ENCODE measurements at places on chromosomes 12 and 14.

DNA sequence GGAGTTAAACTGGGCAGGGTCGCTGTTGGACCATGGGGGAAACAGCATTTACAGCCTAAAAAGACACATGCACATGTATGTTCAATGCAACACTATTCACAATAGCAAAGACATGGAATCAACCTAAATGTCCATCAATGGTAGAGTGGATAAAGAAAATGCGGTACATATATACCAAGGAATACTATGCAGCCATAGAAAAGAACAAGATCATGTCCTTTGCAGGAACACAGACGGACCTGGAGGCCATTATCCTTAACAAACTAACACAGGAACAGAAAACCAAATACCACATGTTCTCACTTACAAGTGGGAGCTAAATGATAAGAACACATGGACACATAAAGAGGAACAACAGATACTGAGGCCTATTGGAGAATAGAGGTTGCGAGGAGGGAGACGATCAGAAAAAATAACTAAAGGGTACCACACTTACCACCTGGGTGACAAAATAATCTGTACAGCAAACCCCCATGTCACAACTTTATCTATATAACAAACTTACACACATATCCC is 25.0 kb upstream of the SRP54 start:
- DNase-seq = no peak

DNA sequence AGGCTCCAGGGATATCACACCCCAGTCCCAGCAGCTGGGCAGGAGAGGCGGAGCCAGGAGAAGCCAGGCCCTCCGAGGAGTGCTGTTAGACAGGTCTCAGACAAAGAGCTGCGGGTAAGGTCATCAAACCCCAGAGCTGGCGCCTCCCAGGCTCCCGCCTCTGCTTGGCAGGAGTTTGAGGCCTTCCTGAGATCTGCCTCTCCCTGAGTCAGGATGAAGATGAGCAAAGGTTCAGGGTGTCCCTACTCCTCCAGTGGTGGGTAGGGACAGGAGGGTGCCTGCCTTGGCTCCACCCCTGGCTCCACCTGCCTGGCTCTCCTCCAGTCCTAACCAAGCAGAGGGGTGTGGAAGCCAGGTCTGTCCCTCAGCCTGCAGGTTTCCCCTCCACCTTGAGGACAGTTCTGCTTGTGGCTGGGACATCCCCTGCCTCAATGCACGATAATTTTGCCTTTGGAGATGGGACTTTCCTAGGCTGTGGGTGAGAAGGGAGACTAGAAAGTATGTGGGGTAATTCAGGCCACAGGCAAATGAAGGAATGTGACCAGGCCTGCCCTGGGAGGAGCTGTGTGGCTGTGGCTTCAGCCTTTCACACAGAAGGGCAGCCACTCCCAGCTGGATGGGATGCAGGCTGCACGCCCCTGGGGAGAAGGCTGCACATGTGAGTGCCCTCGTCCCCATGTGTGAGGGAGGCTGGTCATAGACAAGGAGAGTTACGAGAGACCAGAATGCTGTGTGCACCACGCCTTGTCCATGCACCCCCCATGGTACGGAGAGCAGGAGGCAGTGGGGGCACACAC is 2.2 kb downstream of the PLEKHG6 start:
- DNase-seq = no peak

GRCh38 chr14:76936483-76936882 is 92.0 kb downstream of the IRF2BPL start:
- DNase-seq = no peak

GRCh38 chr14:80867091-80867490 is 74.4 kb downstream of the CEP128 start:
- no peak for DNase-seq

GRCh38 chr14:102218688-102219087 is 79.0 kb downstream of the WDR20 start:
- DNase-seq = no peak

- no peak for DNase-seq
These were observed 53.3 kb upstream of the STXBP6 start for GRCh38 chr14:25103271-25103670.

DNA sequence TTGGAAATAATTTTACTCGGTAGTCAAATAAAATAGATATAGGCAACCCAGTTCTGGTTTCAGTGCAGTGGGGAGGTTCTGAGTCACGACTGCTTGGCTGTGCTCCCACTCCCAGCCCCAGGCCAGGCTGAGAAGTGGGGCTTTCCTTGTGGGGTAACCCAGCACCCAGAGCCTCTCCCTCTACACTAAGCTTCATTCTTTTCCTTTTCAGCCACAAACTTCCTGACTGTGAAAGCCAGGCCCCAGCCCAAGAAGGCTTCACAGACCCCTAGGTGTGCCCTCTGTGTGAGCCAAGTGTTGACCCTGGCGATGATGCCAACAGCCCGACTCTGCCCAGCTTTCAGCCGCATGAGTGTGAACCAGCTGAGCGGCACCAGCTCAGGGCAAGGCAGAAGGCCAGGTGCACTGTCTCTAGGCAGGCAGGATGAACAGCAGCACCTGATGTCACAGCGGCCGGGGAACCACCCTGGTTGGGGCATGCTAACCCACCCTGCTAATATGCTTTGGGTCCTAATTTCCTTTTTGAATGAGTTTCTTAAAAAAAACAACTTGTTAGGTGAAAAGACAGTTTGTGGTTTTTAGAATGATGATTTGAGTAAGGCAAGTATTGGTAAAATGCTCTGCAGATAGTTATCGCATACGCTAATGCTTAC is 42.2 kb upstream of the ATP23 start:
- DNase-seq = peak; percentile 86

DNA sequence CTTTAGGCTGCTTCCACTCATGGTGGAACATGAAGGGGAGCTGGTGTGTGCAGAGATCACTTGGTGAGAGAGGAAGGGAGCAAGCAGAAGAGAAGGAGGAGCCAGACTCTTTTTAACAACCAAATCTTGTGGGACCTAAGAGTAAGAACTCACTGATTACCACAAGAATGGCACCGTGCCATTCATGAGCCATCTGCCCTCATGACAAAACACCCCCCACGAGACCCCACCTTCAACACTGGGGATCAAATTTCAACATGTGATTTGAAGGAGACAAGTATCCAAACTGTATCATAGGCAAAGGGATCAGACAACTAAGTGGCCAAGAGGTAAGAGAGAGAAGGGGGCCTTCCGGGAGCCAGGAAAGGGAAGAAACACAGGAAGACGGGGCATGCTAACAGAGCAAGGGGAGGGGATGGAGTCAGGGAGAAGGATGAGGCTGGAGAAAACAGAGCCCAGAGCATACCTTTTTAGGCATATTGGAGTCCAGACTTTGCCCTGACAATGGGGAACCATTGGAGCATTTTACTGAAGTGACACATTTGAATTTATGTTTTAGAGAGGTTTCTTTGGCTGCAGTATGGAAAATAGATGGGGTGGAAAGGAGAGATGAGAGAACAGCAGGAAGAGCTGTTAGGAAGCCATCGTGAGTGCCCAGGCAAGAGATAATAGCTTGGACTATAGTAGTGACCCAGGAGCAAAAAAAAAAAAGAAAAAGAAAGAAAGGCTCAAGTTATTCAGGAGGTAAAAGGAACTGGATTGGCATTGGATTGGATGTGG is 204.4 kb upstream of the NUDT4 start:
- no peak for DNase-seq

DNA sequence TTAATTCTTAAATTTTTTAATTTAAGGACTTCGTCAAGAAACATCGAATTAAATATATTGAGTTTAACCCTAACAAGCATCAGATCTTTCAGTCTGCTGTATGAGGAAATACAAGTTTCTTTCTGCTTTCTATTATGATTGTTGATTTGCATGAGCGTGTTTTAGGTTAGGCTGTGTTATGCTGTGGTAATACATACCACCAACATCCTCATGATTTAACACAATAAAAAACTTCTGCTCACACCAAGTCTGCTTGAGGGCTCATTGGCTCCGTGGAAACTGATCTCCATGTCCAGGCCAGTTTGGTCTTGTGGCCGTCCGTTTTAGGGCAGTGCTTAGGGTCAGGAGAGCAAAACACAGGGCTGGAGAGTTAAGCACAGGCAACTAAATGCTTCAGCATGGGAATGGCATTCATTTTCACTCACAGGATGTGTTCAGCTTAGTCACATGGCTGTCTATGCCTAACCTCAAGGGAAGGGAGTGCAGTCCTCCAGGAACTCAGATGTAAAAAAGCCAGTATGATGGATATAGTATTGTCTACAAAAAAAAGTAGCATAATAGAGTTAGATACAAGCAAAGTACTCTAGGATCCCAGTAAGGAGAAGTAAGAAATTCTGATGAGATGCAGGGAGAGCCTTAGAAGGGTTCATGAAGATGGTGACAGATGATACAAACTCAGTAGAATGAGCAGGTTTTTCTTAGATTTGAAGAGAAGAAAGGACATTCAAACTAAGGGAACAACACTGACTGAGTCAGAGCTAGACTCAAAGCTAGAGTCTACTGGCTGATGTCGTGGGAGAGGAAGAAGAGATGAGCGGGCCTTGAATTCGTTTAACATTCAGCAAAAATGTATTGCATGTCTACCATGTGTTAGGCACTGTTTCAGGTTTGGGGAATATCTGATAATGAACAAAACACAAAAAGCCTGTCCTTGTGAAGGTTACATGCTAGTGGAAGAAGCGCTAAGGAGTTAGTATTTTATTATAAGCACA is 16.3 kb downstream of the MARK3 start:
- DNase-seq = no peak

- DNase-seq = no peak
These were observed 445.8 kb upstream of the TBX3 start for GRCh38 chr12:115129727-115130126.

DNA sequence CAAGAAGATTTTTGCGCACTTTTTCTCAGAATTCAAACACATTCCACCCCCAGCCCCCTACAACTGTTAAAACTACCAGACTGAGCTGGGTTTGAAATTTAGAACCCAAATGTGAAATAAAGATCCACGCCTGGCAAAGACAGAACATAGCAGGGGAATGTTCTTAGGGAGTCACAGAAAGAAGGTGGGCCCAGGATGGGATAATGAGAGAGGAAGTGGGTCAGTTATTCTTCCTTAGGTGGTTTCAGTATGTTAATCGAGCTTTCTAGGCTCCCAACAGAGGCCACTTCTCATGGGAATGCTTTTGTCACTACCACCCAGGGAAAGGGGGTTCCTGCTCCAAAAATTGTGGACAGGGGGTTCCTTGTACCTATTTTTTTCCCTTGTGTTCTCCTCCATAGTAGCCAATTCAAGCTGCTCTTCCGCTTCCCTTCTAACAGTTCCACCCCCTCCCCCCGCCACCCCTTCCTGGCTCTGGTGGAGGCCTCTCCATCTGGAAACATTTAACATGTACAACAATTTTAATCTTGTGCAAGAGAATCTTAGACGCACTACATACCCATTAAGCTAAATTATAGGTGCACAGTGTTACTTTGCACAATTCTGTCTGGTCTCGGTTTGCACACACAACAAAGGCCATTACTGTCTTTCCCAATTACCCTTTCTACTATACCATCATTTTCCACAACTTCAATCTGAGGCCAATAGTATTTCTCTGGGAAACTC is 218.1 kb downstream of the MON2 start:
- no peak for DNase-seq

DNA sequence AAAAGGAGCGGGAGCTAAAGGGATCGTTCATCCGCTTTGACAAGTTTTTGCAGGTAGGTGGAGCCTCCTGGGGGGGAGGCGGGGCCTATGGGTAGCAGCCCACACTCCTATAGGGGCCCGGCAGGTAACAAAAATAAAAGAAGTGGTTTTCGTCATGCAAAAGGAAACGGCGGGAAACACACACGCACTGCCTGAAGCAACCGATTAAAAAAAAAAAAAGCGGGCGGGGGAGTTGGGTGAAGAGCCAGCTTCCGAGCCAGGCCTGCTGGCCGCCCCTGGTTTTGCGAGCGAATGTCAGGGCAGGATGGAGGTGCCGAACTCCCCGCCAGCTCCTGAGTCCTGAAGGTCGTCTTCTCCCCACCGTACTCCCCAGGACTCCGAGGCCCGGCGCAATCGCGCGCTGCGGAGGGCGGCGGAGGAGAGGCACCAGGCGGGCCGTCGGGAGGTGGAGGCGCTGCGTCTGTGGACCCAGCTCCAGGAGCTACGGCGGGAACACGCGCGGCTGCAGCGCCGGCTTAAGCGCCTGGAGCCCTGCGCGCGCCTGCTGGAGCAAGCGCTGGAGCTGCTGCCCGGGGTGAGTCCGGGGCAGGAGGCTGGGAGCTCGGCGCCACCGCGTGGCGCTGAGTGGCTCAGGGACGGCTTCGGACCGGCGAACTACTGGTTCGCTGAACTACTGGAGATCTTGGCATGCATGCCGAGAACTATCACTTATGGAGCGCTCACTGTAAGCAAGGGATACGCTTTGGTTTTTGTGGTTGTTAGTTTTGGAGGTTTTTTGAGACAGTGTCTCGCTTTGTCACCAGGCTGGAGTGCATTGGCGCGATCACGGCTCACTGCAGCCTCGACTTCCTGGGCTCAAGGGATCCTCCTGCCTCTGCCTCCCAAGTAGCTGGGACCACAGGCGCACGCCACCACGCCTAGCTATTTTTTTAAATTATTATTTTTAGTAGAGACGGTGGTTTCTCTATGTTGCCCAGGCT is 3.6 kb downstream of the CFAP73 start:
- no peak for DNase-seq

GRCh38 chr14:81113176-81113575 is 107.6 kb downstream of the GTF2A1 start:
- DNase-seq = no peak

DNA sequence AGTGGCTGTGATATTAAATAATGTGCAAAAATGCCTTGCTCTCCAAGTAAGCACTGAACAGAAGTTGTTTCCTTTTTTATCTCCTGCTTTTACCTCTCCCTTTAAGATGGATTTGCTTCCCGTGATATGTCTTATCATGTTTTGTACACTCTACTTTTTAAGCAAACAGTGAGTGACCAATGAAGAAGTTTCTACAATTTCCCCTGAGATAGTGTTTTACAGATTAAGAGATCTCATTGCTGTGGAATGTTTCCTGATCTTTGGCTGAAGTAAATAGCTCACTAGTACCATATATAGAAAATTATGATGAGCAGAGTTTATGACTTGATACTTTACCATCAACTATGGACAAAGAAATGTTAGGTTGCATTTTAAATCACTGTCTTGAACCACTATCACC is 184.8 kb upstream of the PDE3A start:
- no peak for DNase-seq

DNA sequence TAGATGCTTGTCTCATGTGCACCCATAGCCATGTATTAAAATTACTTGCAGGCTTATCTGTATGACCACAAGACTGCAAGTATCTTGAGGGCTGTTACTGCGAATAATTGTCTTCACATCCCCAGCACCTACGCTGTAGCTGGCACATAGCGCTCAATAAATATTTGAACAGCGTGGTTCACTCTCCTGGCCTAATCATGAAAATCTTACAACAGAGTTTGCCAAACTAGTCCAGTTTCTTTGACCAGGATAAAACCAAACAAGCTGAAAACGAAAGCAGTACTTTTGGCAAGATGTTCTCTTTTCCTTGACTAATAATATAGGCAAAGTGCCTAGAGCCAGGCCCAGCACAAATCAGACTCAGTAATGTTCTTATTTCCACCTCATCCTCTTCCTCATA is 106.7 kb downstream of the RPS29 start:
- no peak for DNase-seq

Data from memory B cell (primary cell).